ENCODE measurements at places on chromosomes 12 and 14.
A peak's percentile ranks its signal among the peaks of the same experiment; 100 is the strongest.

DNA sequence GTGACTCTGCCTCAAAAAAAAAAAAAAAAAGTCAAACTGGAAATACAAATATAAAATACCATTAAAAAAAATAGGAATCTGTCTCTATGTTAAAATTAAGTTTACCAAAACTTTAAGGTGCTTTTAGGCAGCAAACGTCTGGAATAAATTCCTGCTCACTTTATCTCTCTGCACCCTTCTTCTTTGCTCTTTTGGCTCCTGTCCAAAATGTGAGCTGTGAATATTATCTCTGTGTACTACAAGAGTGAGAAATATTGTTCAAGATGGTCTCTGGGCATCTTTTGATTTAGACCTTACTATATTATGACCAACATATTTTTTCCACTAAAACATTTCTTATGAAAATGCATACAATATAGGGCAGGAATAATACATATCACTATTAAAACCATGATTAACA is 63.7 kb downstream of the PUS7L start:
- DNase-seq: no peak

DNA sequence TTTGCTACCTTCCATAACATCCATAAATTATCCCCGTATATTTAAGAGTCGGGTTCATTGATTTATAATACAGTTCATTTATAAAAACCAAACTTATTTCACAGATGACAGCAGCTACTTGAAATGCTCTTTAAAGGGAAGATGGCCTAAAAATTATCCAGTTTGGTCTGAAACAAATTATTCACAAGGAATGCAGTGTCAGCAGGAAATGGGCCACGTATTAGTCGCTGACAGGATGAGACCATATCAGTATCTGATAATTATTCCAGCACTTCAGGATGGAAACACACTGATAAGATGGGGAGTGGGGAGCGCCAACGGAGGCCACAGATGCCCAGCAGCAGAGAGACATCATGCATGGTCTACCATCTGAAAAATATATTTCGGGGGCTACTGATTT is 60.5 kb upstream of the TMEM132D start:
- no peak for DNase-seq

DNA sequence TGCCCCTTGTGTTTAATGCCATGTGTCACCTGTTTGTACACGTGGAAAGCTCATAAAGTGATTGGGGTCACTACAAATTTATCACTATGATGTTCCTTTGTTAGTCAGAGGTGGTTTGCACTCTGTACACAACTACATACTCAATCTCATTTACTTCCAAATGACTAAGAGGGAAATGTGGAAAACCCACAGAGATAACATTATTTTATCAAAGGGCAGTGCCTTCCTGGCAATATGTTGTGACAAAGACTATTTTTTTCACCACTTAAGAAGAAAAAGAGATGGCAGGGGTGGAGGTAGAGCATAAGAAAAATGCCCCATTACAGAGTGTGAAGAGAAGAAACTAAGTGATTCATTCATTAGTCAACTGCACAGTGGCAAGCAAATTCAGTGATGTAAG is 1064.1 kb upstream of the FLRT2 start:
- DNase-seq: no peak

GRCh38 chr12:104063712-104064030 is 660 bp upstream of the HCFC2 start:
- no peak for DNase-seq

GRCh38 chr12:131074221-131075083 is 120.7 kb downstream of the ADGRD1 start:
- DNase-seq: no peak

GRCh38 chr12:98912401-98912974 is 267.4 kb downstream of the APAF1 start:
- no peak for DNase-seq

DNA sequence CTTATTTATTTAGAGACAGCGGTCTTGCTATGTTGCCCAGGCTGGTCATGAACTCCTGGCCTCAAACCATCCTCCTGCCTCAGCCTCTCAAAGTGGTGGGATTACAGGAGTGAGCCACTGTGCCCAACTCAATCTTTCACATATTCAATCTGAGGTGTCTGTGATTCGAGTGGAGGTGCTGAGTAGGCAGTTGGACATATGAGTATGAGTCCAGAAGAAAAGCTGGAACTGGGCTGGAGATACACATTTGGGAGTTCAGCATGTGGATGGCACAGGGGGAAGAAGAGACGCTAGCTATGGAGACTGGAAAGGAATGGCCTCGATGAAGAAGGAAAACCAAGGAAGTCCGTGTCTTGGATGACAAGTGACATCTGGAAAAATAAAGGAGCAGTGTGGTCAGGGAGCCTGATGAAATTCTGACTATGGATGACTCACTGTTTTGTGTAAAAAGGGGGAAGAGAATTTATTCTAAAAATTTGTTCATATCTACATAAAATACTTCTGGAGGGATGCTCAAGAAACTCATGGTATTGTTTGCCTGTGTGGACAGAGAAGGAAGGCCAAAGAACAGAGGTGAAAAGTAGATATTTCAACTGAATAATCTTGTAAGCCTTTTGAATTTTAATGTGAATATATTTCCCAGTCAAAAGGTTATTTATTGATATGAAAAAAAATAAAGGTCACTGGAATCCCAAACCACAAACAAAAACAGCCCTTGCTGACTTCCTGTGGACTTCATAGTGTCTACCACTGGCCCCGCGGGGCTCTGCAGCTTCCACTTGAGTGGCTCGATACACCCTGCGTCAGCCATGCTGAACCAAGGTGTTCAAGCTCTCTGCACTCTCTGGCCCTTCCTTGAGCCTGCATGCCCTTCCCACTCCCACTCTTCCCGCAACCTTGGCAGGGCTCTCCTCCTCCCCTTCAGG is 8.9 kb upstream of the LTA4H start:
- no peak for DNase-seq

DNA sequence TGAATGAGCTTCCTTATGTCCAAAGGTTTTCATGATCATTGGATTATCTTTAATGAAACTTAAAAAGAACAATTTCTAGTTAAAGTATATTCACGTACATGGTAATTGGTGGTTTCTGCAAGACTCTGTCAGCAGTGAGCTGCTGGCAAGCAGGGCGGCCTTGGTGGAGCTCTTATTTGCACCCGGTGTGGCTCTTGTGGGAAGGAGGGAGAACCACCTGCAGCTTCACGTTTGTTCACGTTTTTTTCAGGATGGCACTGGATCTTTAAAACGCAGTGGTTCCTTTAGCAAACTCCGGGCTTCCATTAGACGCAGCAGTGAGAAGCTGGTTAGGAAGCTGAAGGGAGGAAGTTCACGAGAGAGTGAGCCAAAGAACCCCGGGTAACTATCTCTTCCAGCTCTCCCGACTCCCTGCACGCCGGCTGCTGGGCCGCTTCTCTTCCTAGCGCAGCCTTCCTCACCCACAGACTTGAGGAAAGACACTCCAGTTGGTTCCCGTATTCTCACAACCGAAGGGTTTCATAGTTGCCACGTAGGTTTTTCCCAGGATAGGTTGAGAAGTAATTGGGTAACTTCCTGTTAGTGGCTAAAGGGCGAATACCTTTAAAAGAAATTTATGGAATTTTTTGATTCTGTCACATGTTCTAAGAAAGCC is 28.3 kb downstream of the XRCC3 start:
- DNase-seq: no peak

DNA sequence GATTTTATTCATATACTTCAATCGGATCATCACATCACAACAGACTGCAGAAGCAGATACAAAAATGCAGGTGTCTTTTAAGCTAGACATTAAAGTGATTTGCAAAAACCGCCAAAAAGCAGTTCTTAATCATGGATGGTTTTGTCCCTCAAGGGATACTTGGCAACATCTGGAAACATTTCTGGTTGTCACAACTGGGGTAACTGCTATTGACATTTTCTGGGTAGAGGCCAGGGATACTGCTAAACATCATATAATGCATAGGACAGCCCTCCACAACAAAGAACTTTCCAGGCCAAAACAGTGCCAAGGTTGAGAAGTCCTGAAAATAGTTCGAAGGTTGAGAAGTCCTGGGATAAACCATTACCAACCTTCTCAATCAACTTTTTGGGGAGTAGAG is 101.8 kb upstream of the BBS10 start:
- no peak for DNase-seq

DNA sequence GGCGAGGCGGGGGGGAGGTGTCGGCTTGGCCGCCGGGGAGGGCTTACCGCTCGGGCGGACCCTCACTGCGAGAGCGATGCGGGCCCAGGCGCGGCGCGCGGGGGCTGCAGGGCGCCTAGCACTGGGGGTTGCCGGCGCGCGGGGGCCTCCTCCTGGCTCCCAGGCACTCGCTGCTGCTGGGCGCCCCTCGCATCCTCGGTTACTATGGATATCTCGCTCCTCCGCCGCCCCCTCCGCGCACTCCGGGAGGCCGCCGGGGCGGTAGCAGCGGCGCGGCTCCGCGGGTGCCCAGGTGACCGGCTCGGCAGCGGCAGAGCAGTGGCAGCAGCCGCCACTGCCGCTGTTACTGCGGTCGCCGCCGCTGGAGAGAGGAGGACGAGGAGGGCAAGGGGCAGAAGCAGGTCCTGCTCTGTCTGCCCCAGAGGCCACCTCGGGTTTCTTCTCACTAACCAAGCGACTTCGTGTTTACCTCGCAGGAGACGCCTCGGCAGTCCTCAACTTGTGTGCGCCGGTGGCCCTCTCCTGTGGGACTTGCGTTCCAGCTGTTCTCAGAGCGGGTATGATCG is 250.1 kb downstream of the APAF1 start:
- DNase-seq: no peak

DNA sequence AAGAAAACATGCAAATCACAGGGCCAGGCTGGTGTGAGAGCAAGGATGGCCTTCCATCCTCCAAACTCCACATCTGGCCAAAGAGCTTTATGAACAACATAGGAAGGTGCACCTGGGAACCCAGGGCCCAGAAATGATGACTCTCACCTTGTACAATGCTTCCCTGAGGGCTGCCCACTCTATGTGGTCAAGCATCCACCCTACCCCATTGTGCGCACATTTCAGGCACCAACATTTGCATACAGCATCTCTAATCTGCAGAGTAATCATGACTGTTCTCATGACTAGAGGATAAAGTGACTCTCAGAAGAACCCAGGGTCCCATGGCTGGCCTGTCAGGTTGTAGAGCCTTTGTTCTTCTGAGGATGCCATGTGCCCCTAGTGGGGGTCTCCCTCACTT is 57.2 kb upstream of the NTF3 start:
- no peak for DNase-seq

GRCh38 chr14:36617824-36618223 is 35.4 kb upstream of the NKX2-8 start:
- no peak for DNase-seq

GRCh38 chr12:71790331-71790730 is 35.7 kb downstream of the RAB21 start:
- DNase-seq: no peak

- DNase-seq: peak; percentile 55
These were observed 137.5 kb upstream of the CCND2 start for GRCh38 chr12:4135919-4136605.

- DNase-seq: peak; percentile 7
These were observed 104.9 kb downstream of the ZC3H14 start for GRCh38 chr14:88667555-88668273.

DNA sequence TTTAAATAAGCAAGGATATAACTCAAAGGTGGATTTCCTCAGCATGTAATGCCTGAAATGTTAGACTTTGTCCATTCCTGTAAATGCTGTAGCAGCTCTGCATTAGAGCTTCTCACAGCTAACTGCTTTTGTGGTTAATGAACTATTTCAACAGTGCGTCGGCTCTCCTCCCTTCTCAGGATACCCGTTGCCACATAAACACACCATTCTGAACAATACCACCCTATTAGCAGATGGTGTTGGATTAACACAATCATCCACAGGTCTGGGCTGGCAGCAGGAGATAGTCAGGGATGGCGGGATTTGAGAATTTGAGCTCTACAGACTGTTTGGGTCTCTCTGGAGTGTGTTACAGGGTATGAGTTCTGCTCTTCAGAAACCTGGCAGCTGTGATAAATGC is 33.5 kb upstream of the C12orf42 start:
- no peak for DNase-seq

GRCh38 chr12:52183544-52183910 is 8.3 kb downstream of the KRT80 start:
- DNase-seq: no peak

DNA sequence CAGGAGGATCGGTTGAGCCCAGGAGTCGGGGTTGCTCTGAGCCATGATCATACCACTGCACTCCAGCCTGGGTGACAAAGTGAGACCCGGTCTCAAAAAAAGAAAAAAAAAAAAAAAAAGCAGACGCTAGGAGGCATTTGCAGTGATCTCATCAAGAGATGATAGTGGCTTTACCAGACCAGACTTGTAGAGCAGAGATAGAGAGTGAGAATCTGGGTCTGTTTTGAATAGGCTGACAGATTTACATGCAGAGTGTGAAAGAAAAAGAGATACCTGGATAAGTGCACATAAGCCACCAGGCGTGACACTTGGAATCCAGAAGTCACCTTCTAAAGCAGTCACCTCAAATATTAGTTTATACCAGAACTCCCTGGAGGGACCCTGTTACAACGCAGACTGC is 21.1 kb upstream of the FLRT2 start:
- no peak for DNase-seq

GRCh38 chr14:94021416-94022157 is 4.6 kb upstream of the OTUB2 start:
- no peak for DNase-seq

DNA sequence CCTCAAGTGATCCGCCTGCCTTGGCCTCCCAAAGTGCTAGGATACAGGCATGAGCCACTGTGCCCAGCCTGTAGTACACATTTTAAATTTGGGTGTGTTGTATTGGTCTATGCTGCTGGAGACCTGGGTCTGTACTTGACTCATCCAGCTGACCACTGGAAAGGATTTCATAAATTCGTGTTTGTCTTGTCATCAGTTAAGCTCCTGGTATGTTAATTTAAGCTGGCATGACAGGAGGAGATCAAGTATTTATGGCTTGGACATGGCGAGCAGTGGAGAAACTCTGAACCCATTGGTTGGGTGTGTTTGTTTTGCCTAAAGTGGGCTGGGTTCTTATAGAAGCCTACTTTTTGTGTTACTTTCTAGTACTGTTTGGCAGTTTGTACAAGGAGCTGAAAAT is 24.2 kb downstream of the YY1 start:
- DNase-seq: no peak

DNA sequence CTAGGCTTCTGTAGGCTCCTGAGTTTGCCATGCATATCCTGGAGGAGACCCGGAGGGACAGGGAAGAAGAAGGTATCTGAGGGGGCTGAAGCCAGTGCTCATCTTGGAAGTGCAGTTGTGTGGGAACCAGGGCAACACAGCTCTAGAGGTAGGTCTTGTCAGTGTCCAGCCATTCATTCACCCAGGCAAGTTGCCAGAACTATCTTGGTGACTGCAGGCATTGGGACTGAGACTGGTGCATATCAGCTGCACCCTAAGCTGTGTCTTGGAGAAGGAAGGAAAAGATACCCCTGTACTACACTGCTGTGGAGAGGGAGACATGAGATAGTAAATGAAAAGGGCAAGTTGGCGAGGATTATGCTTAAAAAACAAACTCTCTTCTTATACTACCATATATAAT is 4.9 kb upstream of the WIF1 start:
- no peak for DNase-seq

- peak; percentile 59 for DNase-seq
These were observed 4.3 kb upstream of the CD9 start for GRCh38 chr12:6195665-6196535.

- no peak for DNase-seq
These were observed at the start of gene IGF1 for GRCh38 chr12:102480406-102480805. TSS of gene IGF1 (minus strand) at chr12:102480563. CDS start at chr12:102480381, 182 bp downstream.

Measured in activated naive CD8-positive, alpha-beta T cell treated with anti-CD3 and anti-CD28 coated beads, Interleukin-2, amount 50 U/mL, for 16 hours (primary cell).